ENCODE measurements at places on chromosomes 6 and 20.

GRCh38 chr20:62487561-62488354 lies 12.0 kb upstream of the GATA5 start:
- no peak for DNase-seq

DNA sequence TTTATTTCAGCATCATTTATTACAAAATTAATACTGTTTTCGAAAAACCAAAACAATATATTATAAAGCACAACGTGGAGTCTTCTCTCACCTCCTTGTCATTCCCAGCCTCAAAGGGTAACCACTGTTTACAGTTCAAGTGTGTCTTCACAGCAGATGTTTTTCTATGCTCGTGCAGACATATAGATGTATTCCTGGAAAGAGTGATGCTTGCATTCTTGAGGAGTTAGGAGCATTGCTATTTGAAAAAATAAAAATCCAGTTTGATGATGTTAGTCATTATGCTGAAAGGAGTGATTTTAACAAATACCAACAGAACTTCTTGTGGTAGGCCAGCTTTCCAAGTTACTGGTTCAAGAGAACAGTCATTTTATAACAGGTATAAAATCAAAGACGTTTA lies 234.9 kb downstream of the BCKDHB start:
- no peak for DNase-seq

DNA sequence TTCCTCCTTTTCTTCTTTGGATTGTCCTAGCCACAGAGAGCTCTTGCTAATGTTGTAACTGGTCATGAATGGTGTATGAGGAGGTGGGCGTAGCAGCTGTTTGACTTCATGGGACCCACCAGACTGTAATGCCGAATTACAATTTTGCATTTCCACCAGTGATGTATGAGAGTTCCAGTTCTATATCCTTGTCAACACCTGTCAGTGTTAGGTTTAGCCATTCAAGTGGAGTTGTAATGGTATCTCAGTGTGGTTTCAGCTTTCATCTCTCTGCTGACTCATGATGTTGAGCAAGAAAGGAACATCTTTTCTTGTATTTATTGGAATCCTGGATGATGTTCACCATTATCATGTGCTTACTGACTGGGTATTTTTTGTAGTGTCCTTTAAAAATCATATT lies 5.1 kb downstream of the IGF2R start:
- DNase-seq = no peak

- no peak for DNase-seq
These were observed 446.6 kb downstream of the GRIK2 start for GRCh38 chr6:101840100-101840499.

DNA sequence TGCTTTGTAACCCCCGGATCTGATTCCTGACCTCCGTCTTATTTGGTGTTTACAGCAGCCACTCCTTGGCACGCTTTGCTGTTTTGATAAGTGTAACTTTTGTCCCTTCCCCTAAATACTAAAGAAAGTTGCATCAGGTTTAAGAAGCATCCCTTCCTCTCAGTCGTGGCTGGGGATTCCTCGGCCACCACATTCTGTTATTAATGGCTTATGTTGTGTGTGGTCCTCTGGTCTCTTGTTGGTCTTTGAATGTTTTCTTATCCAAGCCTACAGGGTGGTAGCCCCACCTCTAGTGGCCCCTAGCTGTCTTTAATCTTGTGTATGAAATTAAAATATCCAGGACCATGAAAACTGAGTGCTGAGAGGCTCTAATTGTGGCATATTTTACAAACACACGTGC lies 37.5 kb upstream of the FNDC1 start:
- no peak for DNase-seq

- DNase-seq = no peak
These were observed 95.6 kb downstream of the KIF16B start for GRCh38 chr20:16477632-16478031.

All from stimulated activated CD8-positive, alpha-beta memory T cell treated with anti-CD3 and anti-CD28 coated beads, Interleukin-2, amount 100 ng/mL, for 1 hour (primary cell).